ENCODE measurements at places on chromosomes 3 and 15.
A peak's percentile ranks its signal among the peaks of the same experiment; 100 is the strongest.

GRCh38 chr3:17088602-17089313 lies 204.0 kb downstream of the PLCL2 start:
- peak; percentile 37 for DNase-seq

DNA sequence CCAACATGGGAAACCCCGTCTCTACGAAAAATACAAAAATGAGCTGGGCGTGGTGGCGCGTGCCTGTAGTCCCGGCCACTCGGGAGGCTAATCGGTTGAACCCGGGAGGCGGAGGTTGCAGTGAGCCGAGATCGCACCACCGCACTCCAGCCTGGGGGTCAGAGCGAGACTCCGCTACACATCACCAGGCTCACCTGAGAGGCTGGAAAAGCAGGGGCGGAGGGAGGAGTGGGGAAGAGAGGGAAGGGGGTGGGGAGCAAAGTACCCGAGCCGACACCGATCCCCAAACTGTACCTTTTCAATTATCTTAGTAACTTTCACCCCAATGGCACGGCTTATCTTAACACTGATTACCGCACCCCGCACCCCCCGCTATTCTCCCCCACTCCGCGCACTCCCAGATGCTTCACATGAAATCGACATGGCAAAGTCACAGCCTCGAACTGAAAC lies 46.4 kb upstream of the SYNM start:
- DNase-seq: no peak

GRCh38 chr15:24318981-24319380 lies 356.6 kb upstream of the NPAP1 start:
- no peak for DNase-seq

- DNase-seq: no peak
Measured at GRCh38 chr15:52738311-52738710, 51.8 kb downstream of the ONECUT1 start.

GRCh38 chr3:127590282-127590592 lies 296 bp downstream of the TPRA1 start:
- DNase-seq: peak; percentile 15

GRCh38 chr3:80227216-80227615 lies 459.4 kb upstream of the ROBO1 start:
- no peak for DNase-seq

Data from stimulated activated CD8-positive, alpha-beta memory T cell treated with anti-CD3 and anti-CD28 coated beads, Interleukin-15, amount 100 ng/mL, for 48 hours (primary cell).